ENCODE measurements at places on chromosomes 6 and 20.

GRCh38 chr6:10831609-10832008 is 6.7 kb downstream of the MAK start:
- no peak for DNase-seq

DNA sequence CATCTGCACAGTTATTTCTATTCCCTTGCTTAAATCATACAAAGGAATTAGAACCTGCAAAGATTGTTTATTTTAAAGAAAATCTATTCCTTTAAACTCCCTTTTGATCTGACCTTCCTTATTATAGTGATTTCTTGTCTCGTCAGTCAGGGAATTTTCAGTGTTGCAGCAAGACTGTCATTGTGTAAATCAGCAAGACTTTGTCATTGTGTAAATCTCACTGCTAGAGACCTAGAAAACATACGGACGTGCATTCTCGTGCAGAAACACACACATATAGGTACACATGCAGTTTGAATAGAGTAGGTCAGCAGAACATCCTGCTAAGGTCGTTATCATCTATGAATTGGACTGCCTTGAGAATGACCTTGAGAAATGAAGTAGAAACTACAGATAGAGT is 6.2 kb upstream of the SGK1 start:
- DNase-seq = no peak

- DNase-seq = no peak
Observed at GRCh38 chr6:84095156-84095555, 61.6 kb downstream of the MRAP2 start.

DNA sequence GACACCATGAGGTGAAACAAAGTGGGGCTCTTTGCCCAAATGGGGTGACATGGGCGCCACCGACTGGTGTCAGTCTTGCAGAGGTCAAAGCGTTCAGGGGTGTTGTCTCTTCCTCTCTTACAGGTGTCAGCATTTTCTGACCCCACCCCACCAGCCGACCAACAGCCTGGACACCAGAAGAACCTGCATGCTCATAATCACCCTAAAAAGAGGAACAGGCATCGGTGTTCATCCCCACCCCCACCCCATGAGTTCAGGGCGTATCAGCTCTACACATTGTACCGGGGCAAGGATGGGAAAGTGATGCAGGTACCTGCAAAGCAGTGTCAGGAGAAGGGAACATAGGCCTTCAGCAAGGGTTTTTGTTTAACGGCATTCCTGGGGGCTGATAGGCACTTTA is 14.8 kb downstream of the LYRM2 start:
- no peak for DNase-seq

GRCh38 chr20:36736451-36737182 is 9.3 kb downstream of the NDRG3 start:
- no peak for DNase-seq

- no peak for DNase-seq
Observed at GRCh38 chr6:18562726-18563125, 175.6 kb downstream of the RNF144B start.

- DNase-seq = no peak
Observed at GRCh38 chr20:49985157-49985556, 2.4 kb downstream of the SNAI1 start.

DNA sequence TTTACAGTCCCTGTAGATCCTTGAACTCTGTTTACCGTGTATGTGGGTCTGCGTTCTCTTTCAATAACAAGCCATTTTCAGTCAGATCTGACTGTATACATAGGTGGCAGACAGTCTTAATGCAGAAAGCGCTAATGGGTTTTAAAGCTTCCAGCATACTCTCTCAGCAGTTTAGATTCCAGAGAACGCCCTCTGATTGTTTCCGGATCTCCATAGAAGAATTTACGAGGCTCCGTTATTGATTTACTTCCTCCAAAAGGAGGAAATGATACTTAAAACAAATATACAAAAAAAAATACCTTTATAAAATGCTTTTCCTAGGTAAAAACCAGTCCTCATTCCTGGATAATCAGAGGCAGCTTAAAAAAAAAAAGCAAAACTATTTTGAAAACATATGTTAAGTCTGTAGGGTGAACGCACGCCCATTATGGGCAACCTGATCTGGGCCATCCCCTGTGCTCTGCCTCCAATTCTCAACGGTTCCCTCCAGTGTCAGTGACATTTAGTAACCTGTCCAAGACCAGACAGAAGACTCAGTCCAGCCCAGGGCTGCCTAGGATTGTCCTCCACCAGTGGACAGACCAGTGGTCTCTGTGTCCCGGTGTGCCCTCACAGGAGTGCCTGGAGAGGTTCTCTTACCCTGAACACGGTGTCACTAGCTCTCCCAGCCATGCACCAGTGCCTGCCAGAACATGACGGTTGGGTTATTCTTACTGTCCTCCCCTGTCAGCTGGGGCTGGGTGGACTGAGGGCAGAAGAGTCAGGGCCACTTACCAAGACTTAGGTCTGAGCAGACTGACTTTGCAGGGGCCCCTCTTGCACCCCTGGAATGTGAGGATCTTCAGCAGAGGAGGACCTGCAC is 217.3 kb downstream of the ARID1B start:
- no peak for DNase-seq

DNA sequence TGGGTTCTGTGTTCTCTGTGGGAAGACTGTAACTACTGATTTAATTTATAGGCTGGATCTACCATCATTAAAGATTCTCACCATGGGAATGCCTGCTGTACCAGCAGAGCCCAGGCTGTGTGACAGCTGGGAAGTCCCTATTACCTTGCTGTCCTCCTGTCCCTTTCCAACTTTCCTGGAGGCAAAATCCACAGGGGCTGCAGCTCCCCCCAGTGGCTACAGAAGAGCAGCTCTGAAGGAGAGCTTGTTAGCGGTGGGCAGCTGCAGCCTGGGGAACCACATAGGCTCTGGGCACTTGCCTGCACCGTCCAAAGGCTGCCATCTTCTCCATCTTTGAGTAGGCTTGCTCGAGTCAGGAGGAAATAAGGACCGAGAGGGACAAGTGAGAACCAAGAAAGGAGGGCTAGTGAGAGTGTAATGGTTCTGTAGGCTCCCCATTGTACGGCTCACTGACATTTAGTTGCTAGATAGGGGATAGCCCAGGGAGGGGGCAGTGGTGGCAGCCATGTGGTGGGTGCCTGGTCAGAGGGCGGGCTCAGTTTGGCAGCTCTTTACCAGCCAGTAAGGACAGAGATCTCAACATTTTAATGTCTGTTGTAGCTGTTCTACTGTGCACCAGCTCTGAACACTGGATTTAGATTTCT is 155.1 kb upstream of the MLIP start:
- DNase-seq = peak; percentile 77

DNA sequence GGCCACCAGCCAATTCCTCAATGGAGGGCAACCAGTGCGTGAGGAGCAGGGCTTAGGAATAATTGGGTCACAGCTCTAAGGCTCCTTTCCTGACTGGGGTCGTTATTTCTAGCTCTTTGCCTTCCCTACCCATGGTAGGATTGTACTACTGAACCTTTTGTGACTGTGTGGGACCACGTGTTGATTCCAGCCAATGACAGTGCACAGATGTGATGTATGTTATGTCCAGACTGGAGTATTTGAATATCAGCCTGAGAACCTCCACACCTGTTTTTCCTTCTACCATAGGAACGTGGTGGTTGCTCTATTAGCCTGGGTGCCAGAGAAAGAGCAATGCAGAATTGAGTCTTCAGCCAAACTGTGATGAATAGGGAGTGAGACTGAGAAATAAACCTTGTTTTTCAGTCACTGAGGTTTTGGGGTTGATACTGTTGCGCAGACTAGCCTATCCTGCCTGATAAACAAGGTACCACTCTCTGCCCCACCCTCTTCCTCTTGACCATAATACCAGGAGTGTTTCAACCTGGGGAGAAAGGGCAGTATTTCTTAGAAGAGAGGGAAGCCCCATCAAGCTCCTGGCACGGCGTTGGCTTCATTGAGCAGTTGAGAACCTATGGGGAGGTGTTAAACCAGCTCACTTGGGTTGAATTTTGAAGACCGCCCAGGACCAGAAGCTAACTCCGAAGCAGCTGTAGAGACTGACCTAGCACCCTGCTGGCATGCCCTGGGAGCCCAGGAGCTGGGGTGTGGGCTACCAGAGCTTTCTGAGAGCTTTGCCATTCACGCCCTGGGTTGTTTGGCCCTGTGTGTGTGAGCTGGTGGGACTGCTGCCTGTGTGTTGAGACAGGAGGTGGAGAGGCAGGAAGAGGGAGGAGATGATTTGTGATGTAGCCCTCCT is 105.5 kb upstream of the BACH2 start:
- DNase-seq = no peak

DNA sequence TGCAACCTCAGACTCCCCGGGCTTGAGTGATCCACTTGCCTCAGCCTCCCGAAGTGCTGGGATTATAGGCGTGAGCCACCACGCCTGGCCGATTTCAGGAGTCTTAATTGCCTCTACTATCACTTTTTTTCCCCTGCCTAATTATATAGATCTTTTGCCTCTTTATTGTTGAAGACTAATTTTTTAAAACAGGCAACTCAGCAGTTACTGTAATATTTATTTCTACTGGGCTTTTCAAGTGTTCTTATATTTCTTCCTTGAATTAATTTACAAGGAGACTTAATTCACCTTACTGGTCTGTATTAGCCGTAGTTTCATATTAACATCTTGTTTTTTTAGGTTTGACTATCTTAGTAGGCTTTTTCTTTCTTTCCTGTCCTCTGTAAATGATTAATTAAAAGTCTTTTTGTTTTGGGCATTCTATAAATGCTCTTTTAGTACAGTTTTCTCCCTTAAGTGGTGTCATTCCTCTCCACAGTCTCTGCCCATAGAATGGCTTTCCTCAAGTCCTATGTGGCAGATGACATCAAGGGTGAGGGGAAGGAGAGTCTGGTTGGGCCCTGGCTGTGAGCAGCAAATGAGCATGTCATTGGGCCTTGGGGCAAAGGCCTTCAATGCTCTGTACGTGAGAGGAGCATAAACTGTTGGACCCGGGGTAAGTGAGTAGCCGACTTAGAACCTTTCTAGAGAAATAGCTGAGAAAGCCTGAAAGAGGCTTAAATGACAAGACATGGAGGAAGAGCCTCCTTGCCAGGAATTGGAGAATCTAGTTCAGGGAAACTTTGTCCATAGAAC is 36.0 kb downstream of the ANKS1A start:
- no peak for DNase-seq

DNA sequence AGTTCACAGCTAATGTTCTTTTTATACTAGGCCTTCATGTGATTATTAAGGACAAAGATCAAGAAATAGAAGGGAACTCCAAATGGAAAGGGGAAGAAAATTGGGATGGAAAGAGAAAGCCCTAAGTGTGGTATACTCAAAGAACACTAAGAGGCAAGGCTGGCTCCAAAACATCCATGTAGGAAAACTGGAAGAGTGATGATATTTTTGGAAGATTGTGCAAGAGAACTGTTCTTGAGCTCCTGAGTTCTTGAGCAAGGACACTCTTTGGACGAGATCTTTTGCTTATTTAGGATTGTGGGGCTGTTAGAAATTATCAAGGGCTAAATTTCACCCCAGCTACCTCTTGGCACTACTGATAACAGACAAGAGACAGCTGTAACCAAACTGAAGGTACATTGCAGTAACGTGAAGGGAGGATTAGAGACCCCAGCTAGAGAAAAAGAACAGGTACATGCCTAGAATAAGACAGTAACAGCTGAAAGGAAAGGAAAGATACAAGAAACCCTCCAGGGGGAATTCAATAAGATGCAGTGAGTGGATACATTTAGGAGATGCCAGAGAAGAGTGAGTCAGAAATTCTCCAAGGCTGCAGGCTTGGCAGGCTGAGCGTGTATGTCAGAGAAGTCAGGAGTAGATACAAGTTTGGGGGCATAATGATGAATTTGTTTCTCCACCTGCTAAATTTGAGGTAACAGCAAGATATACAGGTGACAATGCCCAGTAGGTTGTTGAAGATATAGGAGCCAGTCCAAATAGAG is 69.7 kb downstream of the CBLN4 start:
- no peak for DNase-seq

- no peak for DNase-seq
Observed at GRCh38 chr6:146891615-146892265, 293.0 kb downstream of the ADGB start.

GRCh38 chr20:50029697-50030461 is 47.1 kb downstream of the SNAI1 start:
- no peak for DNase-seq

DNA sequence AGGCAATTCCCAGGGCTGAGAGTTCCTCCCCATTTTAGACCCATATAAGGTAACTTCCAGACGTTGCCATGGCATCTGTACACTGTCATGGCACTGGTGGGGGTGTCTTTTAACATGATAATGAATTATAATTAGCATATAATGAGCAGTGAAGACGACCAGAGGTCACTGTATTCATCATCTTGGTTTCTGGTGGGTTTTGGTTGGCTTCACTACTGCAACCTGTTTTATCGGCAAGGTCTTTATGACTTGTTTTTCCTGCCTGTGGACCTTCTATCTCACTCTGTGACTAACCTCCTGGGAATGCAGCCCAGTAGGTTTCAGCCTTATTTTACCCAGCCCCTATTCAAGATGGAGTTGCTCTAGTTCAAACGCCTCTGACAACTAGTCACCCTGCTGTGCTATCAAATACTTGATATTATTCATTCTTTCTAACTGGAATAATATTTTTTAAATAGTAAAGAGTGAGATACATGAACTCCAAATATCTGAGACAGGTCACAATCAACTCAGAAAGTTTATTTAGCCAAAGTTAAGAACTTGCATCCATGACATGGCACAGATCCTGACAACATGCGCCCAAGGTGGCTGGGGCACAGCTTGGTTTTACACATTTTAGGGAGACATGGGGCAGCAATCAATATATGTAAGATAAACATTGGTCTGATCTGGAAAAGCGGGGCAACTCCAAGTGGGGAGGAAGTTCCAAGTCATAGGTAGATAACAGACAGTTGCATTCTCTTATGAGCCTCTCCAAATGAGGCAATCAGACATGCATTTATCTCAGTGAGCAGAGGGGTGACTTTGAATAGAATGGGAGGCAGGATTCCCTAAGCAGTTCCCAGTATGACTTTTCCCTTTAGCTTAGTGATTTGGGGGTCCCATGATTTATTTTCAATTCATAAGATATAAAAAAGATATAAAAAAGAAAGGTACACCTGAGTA is 1.2 kb upstream of the UFL1 start:
- DNase-seq = no peak

DNA sequence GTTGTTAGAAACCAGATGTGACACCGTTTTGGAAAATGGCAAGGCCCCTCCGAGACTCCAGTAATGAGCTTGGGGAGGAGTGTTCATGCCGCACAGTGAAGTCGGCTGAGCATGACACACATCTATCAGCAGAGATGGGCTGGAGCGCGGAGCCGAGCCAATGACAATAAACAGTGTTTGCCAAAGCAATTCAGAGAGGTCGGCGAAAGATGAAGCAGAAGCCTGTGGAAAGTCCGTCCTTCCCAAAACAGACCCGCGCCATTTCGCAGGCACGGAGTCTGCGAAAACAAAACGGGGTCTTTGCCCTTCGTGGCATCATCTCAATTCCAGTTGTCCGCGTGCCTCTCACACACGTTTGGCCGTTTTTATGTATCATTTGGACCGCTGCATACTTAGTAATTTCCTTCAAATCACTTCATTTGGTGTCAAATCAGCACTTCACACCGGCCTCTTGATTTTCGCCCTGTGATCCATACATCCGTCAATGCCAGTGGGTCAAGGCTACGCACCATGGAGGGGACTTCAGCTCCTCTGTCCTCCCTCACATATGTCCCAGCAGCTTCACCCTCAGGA is 71.3 kb downstream of the SULF2 start:
- DNase-seq = no peak

Measured in COR-L47 (cell line).